ENCODE measurements at places on chromosomes 4 and X.

DNA sequence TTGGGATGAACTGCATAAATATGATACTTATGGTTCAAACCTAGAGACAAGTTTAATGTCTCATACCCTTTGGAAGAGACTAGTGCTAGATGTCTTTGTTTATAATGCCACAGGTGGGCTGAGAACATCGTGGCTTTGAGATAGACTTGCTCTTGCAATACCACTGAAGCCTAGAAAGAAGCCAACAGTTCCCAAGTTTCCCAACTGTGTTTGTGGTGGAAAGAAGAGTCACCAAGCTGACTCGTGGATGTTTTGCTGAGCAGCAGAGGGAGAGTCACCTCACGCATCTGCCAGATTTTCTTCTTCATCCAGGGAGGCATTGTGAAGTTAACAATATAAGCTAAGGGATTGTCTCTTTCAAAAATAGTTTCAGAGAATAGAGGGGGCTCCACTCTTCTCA is 1076.2 kb downstream of the C4orf33 start:
- H3K27me3 ChIP-seq = no peaks in the 10 kb centered on the region
- H3K4me3 ChIP-seq = no peak overlapping the region
- no peak overlapping the region for H3K27ac ChIP-seq
- H3K36me3 ChIP-seq = no peaks in the 10 kb centered on the region

DNA sequence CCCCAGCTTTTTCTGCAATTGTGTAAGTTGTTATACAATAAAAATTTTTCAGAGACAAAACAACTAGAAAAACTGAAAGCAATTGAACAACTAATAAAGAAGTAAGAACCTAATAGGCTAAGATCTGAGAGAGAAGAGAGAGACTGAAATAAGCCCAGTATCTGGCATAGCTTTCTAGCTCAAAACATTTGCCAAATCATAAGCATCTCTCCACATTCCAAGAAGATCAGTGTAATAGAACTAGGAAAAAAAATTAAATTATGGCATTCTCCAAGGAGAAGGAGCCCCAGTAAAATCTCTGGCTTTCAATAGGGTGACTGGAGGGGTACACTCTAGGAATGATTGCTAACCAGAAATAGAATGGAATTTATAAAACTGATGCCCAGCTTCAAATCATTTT is 19.0 kb upstream of the PPP3CA start:
- H3K36me3 ChIP-seq = no peaks in the 10 kb centered on the region
- no peak overlapping the region for H3K4me3 ChIP-seq
- no peak for DNase-seq
- no peaks in the 10 kb centered on the region for H3K4me1 ChIP-seq
- no peak overlapping the region for H3K27ac ChIP-seq

DNA sequence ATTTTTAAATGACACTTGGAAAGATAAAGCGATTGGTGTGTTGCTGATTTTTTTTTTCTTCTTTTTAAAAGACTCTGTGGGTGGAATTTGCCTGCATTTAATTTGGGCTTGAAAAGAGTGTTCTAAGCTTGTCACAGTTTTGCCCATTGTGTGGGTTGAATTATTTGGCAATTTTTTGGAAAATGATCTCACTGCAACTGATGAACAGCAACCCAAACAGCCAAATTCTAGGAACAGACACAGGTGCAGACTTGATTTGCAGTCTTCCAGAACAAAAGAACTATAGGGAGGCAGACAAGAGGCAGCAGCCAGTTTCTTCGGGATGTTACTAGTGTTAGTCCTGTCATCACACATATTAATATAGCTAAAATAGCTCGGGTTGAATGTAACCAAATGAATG is 40.5 kb downstream of the CASP6 start:
- no peaks in the 10 kb centered on the region for H3K4me1 ChIP-seq
- DNase-seq = no peak

DNA sequence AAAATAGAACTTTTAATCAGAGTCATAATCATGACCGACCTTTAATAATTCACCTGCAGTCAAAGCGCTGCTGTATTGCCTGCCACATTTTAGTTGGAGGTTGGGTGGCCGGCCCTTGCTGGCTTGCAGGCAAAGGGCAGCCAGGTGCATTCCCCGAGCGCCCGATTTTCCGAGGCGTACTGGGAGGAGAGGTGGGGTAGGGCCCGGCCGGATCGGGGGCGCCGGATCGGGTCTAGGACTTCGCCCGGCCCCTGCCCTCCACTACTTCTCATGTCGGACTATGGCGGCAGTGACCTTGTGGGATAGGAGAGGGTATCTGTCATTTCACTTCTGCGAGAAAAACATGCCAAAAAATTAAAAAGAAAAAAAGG is 2.5 kb upstream of the RS1 start:
- H3K4me1 ChIP-seq = no peaks in the 10 kb centered on the region
- H3K27ac ChIP-seq = peak overlapping the region; percentile 91
- DNase-seq = peak; percentile 24
- H3K4me3 ChIP-seq = peak overlapping the region; percentile 75

DNA sequence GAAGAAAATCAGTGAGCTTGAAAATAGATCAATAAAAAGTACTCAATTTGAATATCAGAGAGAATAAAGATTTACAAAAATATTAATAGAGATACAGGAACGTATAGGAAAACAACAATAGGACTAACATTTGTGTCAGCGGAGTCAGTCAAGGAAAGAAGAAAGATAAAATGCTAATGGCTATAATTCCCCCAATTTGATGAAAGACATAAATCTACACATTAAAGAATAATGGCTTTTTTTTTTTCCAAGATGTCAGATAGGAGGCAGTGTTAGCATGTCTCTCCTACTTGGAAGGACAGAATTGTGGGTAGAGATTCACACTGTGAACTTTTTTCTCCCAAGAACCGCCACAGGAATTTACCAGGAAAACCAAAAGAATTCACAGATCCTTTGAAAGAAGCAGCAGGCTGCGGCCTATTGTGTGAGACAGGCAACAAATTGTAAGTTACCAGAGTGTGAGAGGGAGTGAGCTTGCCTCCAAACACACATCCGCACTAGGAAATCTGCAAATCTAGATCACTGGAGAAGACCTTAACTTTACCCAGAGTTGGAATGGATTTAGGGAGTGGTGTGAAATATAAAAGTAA is 249.9 kb downstream of the PRDM5 start:
- DNase-seq = no peak
- no peak overlapping the region for H3K4me3 ChIP-seq
- no peaks in the 10 kb centered on the region for H3K36me3 ChIP-seq
- no peaks in the 10 kb centered on the region for H3K27me3 ChIP-seq
- H3K27ac ChIP-seq = no peak overlapping the region

DNA sequence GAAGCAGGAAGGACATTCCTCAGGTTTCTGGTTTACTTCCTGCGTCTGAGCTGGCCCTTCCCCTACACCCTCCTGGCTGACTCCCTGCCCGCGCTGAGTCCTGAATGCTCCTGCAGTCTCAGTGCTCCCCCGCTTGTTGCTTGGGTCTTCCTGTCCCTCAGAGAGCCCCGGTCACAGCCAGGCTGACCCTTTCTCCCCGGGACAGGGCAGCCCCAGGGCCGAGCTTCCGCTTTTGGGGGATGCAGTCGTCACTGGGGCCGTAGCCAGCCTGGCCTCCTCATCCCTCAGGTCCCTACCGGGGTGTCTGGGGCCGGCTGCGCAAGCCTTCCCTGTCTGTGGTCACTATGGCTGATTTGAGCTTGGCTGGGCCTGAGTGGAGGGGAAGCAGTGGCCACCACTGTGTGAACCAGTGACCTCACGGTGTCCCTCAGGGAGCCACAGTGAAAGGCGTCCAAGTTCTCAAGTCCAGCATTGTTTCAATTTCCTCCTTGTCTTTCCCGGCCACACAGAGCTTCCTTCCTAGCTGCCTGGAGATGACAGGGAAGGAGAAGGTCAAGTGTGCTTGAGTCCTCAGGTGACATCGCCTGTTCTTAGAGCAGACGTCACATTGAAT is 34.1 kb upstream of the ASMTL start:
- H3K4me3 ChIP-seq = no peak overlapping the region
- no peak overlapping the region for H3K27ac ChIP-seq
- no peaks in the 10 kb centered on the region for H3K4me1 ChIP-seq
- no peaks in the 10 kb centered on the region for H3K27me3 ChIP-seq

- H3K27me3 ChIP-seq = no peaks in the 10 kb centered on the region
- no peak for DNase-seq
- H3K4me1 ChIP-seq = no peaks in the 10 kb centered on the region
- H3K36me3 ChIP-seq = peaks cover 6% of the 10 kb centered on the region
- H3K4me3 ChIP-seq = no peak overlapping the region
- H3K27ac ChIP-seq = peak overlapping the region; percentile 29
These were observed 66.0 kb downstream of the RPS3A start for GRCh38 chr4:151165205-151166000.

DNA sequence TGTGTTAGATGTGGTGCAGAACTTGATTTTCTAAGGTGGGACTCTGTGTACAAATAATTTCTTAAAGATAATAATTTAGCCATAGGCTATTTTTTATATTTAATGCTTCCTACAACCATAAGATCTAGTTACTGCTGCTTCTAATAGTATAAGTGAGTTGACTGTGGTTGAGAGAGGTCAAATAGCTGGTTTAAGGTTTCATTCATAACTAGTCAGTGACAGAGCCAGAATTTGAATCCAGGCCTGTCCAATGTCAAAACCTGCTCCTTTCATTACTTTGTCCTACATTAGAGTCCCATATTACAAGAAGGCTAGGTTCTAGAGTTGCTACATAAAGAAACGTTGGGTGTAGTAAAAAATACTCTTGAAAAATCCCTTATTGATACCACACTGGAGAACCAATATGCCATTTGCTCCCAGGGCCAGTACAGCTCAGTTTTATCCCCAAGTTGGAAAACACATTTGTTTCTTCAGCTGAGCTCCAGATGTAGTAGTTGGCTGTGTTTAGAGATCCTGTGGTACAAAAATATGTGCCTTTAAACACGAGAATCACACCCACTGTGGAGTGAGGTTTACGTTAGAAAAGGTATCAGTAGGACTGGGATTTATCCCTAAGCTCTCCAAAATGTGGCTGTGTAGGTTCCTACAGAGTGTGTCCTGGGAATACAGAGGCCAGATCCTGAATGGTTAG is 84.3 kb downstream of the REPS2 start:
- H3K27me3 ChIP-seq = no peaks in the 10 kb centered on the region
- DNase-seq = no peak
- H3K4me1 ChIP-seq = no peaks in the 10 kb centered on the region
- H3K4me3 ChIP-seq = no peak overlapping the region

DNA sequence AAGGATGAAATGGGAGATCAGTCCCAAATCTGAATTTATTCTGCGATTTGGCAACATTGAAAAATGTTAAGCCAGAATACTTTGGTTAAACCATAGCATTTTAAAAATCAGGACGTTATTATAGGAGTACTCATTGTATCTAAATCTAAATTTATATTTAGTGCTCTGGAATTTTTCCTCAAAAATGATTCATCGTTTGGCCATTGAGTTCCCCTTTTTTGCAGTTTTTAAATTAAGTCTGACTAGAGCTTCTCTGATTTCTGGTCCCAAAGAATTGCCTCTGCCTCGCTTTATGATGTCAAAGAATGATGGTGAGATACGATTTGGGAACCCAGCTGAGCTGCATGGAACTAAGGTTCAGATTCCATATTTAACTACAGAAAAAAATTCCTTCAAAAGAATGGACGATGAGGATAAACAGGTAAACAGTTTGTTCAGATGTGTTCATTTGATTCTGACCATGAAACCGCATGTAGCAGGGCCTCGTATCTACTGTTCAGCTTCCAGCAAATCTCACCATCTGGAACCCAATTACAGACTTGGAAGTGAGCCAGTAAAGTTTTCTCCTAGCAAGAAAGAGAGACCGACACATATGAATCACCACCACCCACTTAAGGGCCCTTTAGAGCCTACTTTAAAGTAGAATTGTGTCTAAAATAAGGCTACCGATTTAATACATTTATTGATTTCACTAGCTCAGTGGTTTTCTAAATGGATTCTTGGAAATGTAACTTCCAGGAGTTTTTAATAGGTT is 75.6 kb downstream of the REPS2 start:
- no peak overlapping the region for H3K4me3 ChIP-seq
- no peaks in the 10 kb centered on the region for H3K36me3 ChIP-seq
- no peak overlapping the region for H3K27ac ChIP-seq
- no peak for DNase-seq
- H3K4me1 ChIP-seq = no peaks in the 10 kb centered on the region
- no peaks in the 10 kb centered on the region for H3K27me3 ChIP-seq

DNA sequence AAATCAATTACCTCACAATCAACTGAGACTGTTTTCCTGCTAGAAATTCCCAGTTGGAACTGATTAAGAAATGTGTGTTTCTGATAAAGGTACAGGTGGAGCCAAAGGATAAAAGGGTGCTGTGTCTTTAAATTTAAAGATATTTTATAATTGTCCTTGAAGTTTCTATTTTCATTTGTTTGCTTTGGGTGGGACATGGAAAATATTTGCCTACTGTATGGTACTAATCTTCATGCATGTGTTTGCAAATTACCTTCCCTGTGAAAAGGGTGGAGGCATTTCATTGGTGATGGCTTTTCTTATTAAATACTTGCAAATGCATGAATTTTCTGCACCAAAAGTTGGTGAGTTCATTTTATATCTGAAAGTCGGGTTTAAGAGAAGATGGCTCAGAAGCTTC is 215.9 kb downstream of the RELL1 start:
- no peaks in the 10 kb centered on the region for H3K4me1 ChIP-seq
- H3K27ac ChIP-seq = no peak overlapping the region
- H3K27me3 ChIP-seq = no peaks in the 10 kb centered on the region
- no peaks in the 10 kb centered on the region for H3K36me3 ChIP-seq

GRCh38 chr4:1833307-1834046 is 22.5 kb downstream of the LETM1 start:
- no peaks in the 10 kb centered on the region for H3K27me3 ChIP-seq
- H3K4me3 ChIP-seq = no peak overlapping the region
- no peak overlapping the region for H3K27ac ChIP-seq
- H3K36me3 ChIP-seq = peaks cover 90% of the 10 kb centered on the region
- H3K4me1 ChIP-seq = no peaks in the 10 kb centered on the region
- DNase-seq = no peak

GRCh38 chr4:37726666-37727065 is 40.5 kb upstream of the RELL1 start:
- H3K4me3 ChIP-seq = no peak overlapping the region
- H3K4me1 ChIP-seq = no peaks in the 10 kb centered on the region
- no peak for DNase-seq
- no peak overlapping the region for H3K27ac ChIP-seq
- no peaks in the 10 kb centered on the region for H3K27me3 ChIP-seq

DNA sequence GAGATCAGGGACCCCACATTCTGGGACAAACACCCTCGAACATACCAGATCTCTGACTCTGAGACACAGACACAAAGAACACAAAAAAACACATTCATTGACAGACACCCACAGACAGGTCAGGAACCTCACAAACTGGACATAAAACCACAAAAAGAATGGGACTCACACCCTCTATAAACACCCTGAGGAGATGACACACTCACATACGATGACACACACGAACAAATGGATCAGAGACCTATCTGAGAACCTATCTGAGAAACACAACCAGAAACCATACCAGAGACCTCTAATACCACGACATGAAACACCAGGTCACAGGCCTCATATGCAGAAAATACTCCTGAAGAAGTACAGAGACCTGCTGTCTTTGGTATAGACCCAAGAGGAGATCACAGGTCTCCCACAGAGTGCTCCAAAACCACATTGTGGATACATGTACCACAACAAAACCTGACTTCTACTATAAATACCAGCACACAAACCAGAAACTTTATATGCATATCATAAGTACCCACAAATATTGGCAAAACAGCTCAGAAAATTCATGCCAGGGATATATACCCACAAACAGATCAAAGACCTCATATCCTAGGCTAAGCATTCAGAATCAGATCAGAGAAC is 19.5 kb downstream of the SUV39H1 start:
- H3K4me1 ChIP-seq = no peaks in the 10 kb centered on the region
- H3K36me3 ChIP-seq = no peaks in the 10 kb centered on the region
- H3K4me3 ChIP-seq = no peak overlapping the region
- H3K27me3 ChIP-seq = no peaks in the 10 kb centered on the region

Measured in tibial artery (tissue), 4 donors.